ENCODE measurements at places on chromosomes 1 and 21. TPM values are rescaled to one million over a fixed set of nuclear protein-coding genes. Genes with fewer than 3 reads are reported as not detected.

The TMPRSS3 gene
- 4.2 TPM for total RNA-seq

The NUP210L gene
- total RNA-seq, result 0.29 TPM

The KLHL17 gene
- 15.6 TPM for total RNA-seq

The IFFO2 gene
- total RNA-seq, result 9.2 TPM

The SPRR2G gene
- not detected for total RNA-seq

The LRRC71 gene
- 7.7 TPM for total RNA-seq

The PCSK9 gene
- 16.0 TPM for total RNA-seq

The PTCH2 gene
- 0.81 TPM for total RNA-seq

The TMEM200B gene
- 3.8 TPM for total RNA-seq

The SPRR3 gene
- total RNA-seq, result not detected

The BMP8B gene
- total RNA-seq, result 2.2 TPM

The CLCA4 gene
- not detected for total RNA-seq

The S100A3 gene
- 2.1 TPM for total RNA-seq

The PLA2G2F gene
- not detected for total RNA-seq

The KRTAP13-2 gene
- total RNA-seq, result not detected

The SNX27 gene
- 42.8 TPM for total RNA-seq

The AQP10 gene
- total RNA-seq, result 2.1 TPM

The KDF1 gene
- 12.0 TPM for total RNA-seq

The POU3F1 gene
- total RNA-seq, result not detected

The UTS2 gene
- not detected for total RNA-seq

The CD34 gene
- 21.2 TPM for total RNA-seq

The PDPN gene
- total RNA-seq, result 56.5 TPM

The KCNJ9 gene
- not detected for total RNA-seq

The ADAMTS5 gene
- 3.8 TPM for total RNA-seq

The SLAMF1 gene
- 3.9 TPM for total RNA-seq

The EXTL1 gene
- under 0.01 TPM for total RNA-seq

The TBX19 gene
- total RNA-seq, result 6.3 TPM

The NGF gene
- 1.5 TPM for total RNA-seq

The CA6 gene
- total RNA-seq, result not detected

The ENAH gene
- 17.8 TPM for total RNA-seq

The LRRIQ3 gene
- not detected for total RNA-seq

The HAX1 gene
- 68.7 TPM for total RNA-seq

The SUSD4 gene
- 1.9 TPM for total RNA-seq

The CRYAA gene
- total RNA-seq, result not detected

The SPRR1B gene
- total RNA-seq, result not detected

The KISS1 gene
- not detected for total RNA-seq

The MYOC gene
- total RNA-seq, result 1.6 TPM

The GPR25 gene
- total RNA-seq, result 0.74 TPM

The ANKRD65 gene
- 54.5 TPM for total RNA-seq

The TRAF3IP3 gene
- 8.4 TPM for total RNA-seq

The GUCA2B gene
- not detected for total RNA-seq

The F3 gene
- 70.8 TPM for total RNA-seq

The OR2T2 gene
- total RNA-seq, result not detected

The AADACL4 gene
- total RNA-seq, result not detected

The G0S2 gene
- 56.6 TPM for total RNA-seq

The IL19 gene
- total RNA-seq, result not detected

The RASSF5 gene
- 61.1 TPM for total RNA-seq

The RAB7B gene
- total RNA-seq, result 5.2 TPM

The RPTN gene
- not detected for total RNA-seq

The WNT3A gene
- 2.6 TPM for total RNA-seq

The RAP1GAP gene
- 33.4 TPM for total RNA-seq

The CYP4Z1 gene
- 6.3 TPM for total RNA-seq

The RSPO1 gene
- total RNA-seq, result 2.7 TPM

All from upper lobe of left lung (tissue), 6 donors.